ENCODE measurements at places on chromosomes 2 and 18.

- no peak for DNase-seq
Measured at GRCh38 chr2:37588316-37588777, 83.1 kb downstream of the CDC42EP3 start.

DNA sequence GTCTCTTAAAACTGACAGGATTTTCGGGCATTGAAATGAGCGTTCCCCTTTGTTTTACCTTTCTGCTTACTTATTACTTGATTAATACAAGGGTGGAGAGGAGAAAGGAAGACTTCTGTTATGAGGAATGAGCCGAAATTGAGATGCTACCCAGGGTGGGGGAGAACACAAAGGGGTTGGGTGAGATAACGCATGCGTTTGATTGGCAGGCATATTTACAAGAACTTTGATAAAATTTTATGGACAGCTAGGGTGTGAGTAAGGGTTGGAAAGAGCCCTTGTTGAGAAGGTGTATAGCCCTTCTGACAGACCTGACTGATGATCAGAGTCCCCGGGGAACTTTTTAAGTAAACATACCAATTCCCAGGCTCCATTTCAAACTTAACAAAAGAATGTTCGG lies 1.8 kb downstream of the RNF138 start:
- DNase-seq = no peak

GRCh38 chr2:29053223-29053622 lies 21.1 kb downstream of the PCARE start:
- no peak for DNase-seq

DNA sequence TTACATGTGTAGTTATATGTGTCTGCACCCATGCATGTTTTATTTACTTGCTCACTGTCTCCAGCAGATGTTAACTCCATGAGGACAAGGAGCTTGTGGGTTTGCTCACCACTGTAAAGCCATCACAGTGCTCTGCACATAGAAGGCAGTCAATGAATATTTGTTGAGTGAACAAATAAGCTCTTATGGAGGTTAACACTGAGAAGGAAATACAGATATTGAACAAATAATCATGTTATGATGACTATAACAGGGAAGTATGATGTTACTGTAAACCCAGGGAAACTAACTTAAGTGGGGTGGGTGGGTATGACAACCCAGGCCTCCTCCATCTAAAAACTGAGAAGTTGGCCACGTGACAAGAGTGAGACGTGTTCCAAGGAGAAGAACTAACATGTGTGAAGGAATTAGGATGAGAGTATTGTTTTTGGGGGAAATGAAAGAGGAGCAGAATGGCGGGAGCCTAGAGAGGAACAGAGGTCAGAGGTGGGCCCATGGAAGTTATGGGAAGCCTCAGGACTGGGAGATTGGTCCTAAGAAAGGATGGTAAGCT lies 6.0 kb upstream of the FAM117B start:
- DNase-seq = no peak

- no peak for DNase-seq
Measured at GRCh38 chr18:24990671-24991134, 361.3 kb downstream of the ZNF521 start.

DNA sequence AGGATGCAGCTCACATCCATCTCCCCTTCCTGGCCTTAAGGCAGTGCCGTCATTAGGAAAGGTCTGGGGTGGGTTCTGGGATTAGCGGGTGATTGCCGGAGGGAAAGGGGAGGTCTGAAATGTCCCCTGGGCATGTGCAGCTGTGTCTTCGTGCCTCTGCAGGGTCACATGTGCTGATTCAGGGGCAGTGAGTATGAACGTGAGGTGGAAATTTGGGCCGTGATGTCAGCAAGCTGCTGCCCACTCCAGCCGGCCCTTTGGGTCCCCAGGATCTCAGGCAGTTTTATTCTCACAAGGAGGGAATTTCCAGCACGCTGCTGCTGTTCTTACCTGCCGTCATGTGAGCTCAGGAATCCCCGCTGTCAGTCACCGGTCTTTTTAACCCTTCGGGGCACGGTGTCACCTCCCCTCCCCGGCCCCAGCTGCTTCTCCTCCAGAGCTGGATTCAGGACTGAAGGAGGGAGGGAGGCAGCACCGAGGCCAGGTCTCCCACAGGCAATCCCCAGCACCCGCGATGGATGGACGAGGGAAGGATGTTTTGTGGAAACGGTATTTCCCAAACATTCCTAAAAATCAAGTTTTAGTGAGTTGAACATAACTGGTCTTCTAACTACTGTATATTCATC lies 23.5 kb downstream of the GPR35 start:
- no peak for DNase-seq

- no peak for DNase-seq
Measured at GRCh38 chr2:203077451-203077850, 62.8 kb downstream of the NBEAL1 start.

- DNase-seq = no peak
Measured at GRCh38 chr2:224165901-224166319, 126.8 kb upstream of the SERPINE2 start.

DNA sequence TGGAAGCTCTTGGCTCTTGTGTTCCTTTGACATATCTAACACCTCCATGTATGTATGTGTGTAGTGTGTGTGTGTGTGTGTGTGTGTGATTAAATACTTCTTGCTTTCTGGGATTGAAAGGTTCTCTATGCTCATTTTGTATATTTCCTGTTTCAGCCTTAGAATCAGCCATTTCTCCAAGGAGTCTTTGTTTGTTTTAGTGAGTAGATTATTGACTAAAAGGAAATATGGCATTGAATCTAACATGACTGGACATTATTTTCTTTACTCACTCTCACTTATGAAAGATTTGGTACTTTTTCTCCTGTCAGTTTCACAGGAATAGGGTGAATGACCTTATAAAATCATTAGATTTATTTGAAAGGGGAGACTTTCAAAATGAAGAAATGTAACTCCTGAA lies 413.8 kb upstream of the SLC14A2 start:
- no peak for DNase-seq

- DNase-seq = no peak
Measured at GRCh38 chr2:215422676-215423075, 13.2 kb downstream of the FN1 start.

- no peak for DNase-seq
Measured at GRCh38 chr2:239454507-239454906, 53.7 kb upstream of the HDAC4 start.

GRCh38 chr2:118642501-118642900 lies 204.9 kb downstream of the EN1 start:
- no peak for DNase-seq

DNA sequence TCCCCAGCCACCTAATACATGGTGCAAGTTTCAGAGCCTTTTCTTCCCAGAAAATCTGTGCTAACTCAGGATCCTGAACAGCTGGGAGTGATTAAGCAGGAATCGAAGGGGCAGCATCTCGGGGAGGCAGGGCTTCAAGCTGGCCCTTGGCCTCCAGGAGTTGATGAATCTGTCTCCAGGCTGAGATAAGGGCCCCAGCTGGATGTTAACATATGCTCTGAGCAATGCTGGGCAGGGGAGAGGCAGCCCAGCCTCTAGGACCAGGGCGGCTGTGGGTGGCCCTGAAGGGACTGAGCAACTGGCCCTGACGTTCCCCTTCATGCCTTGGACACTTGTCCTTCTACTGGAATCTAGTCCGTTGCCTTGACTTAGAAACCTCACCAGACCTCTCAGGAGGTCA lies 84.1 kb upstream of the EPC2 start:
- no peak for DNase-seq

DNA sequence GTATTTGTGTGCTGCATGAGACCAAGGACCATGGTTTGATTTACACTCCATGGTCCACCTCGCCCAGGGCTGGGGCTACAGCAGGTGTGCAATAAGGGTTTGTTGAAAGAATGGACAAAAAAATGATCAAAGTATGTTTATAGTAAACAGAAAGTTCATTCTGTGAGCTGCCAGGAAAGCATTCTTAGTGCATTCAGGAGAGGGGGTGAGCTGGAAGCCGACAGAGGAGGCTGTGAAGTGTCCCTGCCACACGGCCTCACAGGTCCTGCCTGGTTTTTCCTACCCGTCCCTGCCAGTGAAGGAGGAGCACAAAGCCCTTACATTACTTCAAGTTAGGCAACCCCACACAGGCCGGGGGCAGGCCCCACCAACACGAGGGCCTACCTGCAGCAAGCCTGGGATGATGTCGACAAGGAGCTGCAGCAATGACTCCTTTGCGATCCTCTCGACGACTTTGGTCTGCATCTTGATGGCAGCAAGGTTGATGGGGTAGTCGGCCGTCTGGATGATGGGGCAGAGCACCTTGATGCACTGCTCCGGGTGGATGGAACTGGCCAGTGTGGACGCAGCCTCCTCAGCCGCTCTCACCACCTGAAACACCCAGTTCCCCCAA lies 63.2 kb upstream of the TFCP2L1 start:
- DNase-seq = no peak

GRCh38 chr18:75161256-75162028 lies 47.5 kb downstream of the PTGR3 start:
- DNase-seq = no peak

DNA sequence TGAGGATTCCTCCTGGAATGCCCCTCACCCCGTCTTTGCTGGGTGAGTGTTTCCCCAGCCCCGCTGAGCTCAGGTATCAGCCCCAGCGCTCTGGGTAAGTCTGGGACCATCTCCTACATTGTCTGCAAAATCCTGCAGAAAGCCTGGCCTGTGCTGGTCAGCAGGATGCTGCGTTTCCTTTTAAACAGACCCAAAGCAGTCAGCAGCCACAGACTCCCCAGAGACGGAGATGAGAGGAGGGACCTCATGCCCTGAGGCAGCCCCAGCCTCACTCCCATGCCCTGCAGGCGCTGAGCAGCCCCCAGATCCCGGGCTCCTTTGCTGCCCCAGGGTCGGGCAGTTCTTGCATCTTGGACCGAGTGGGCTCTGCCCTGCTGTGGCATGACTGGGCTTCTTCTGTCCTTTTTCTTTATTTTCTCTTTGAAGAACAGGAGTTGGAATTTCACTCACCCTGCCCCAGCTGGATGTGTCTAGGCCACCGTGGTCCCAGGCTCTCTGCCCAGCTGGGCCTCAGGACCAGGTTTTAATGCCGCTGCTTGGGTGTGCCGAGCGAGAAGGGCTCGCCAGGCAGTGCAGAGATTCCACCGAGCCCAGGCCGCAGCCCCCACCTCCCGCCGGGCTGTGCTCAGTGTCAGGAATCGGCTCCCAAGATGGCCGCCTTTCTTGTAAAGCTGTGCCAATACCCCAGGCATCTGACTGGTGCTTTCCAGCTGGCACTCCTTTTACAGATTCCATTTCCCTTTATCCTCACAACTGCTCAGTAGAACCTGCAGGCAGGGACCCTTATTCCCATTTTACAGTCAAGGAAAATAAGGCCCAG lies 43.6 kb downstream of the ODC1 start:
- DNase-seq = no peak

- DNase-seq = no peak
Measured at GRCh38 chr18:74248595-74248994, 43.2 kb downstream of the CYB5A start.

DNA sequence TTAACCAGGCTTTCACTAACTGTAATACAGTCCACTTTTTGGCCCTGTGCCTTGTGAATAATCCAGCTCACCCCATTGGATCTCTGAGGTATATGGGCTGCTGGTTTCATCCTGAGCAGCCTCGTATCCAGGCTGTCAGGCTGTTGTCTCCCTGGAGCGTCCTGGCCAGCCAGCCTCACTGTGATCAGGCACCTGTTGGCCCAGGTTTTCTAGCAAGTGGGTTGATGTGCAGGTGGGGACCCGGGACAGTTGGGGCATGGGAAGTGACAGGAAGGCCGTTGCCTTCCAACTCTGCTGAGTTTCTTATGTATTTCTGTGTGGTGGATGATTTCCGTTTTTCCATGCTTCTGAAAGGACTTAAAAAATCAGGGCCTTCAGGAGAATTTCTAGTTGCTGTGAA lies 132.4 kb downstream of the ACOXL start:
- DNase-seq = no peak

- no peak for DNase-seq
Measured at GRCh38 chr2:10006236-10007161, 36.9 kb upstream of the KLF11 start.

- no peak for DNase-seq
Measured at GRCh38 chr2:21356086-21356856, 232.5 kb downstream of the TDRD15 start.

GRCh38 chr2:30820381-30821055 lies 13.3 kb upstream of the CAPN13 start:
- DNase-seq = no peak

GRCh38 chr18:37055137-37055802 lies 226.3 kb downstream of the KIAA1328 start:
- no peak for DNase-seq

DNA sequence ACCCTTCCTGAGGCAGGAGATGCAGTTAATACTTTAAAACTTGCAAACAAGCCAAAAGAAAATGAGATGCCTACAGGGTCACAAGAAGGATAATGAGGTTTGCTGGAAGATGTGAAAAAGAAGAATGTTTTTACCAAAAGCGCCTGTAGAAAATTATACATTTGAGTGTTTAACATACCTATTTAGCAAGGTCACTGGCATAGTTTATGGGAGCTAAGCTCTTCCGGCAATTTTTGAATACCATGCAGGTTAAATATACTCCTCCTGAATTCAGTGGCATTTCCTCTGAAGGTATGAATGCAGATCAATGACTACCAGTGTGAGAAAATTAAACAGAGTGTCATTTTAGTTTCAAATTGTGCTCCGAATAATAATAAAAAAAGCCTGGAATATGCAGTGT lies 21.2 kb upstream of the MAP3K20 start:
- DNase-seq = no peak

DNA sequence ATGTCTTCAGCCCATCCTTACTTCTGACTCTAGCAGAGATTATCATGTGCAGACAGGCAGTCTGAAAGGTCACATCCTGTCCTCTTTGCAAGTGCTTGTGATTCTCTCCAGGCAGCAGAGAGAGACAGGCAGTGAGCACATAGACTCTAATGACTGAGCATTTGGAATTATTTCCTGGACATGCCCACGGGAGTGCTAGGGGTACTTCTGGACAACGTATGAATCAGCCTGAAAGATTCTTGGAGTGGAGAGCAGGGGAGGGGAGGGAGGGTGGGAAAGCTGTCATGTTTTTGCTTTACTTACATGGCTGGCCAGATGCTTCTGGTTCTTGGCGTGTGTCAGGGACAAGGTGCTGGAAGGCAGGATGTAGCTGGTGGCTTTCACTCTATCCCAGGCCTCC lies 150.6 kb downstream of the RIF1 start:
- DNase-seq = no peak

- no peak for DNase-seq
Measured at GRCh38 chr2:40371525-40372282, 80.2 kb downstream of the SLC8A1 start.

DNA sequence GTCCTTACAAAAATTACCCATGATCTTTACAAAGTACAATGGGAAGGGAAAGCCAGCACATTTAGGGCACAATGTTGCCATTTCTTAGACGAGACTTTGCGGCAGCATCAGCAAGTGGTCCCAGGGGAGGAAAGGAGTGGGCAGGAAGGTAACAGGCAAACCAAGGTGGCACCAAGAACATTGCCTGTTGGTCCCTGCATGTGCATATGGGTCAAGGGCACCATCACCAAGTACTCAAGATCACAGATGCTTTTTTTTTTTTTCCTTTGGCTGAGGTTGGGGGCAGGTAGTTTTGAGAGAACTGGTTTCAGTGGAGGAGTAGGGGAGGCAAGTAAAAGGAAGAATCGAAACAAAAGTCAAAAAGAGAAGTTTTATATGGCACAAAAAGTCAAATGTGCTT lies 752 bp upstream of the CYTIP start:
- DNase-seq = no peak
